ENCODE measurements at places on chromosomes 7 and 10.

- no peak for DNase-seq
Measured at GRCh38 chr10:84311576-84311975, 16.8 kb upstream of the CCSER2 start.

DNA sequence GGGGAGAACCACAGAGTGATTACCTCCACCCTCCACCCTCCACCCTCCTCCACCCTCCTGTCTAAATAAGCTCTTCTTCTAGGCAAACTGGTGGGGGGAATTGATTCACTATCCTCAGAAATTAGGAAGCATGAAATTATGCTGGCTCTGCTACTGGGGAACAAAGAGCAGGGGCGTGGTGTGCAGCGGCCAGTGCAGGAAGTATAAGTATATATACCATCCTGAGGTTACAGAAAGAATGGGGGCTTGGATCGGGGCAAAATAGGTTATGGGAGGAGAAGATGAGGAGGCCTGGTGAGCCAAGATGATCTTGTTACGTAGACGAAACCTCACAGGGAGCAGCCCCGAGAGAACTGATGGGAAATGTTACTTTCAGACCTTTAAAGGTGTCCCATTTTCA lies 49.1 kb downstream of the SYPL1 start:
- DNase-seq, result no peak

DNA sequence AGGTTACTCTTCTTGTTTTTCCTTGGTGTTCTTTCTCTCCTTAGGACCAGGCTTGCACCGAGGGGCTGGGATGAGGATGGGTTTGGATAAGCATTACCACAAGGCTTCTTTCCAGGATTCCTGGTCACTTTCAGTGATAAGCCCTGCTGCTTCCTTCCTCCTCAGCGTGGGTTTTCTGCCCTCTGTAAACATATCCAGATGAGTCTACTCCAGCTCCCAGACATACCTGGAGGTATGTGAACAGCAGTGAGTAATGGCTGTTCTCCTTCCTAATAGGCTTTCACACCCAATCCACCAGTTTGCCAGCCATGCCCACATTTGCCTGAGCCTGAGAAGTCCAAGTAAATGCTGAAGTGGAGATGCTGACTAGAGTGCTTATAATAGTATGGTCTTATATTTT lies 229.8 kb upstream of the YAE1 start:
- no peak for DNase-seq

- DNase-seq, result no peak
Measured at GRCh38 chr7:147411096-147411495, 1179.5 kb upstream of the C7orf33 start.

DNA sequence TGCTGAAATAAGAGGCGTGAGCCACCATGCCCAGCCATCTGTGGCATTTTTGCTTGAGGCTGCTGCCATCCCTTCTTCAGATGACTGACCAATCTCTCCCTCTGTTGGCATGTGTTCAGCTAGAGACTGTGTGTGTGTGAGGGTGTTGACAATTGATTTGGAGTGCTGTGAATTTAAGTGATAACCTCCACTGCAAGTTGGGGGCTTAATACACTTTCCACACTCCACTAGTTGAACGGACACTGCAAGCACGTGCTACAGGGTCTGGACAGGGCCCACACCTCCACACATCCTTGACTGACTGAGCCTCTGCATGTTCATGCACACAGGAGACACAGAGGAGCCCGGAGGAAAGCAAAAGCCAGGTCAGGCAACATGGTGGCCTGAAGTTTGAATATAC lies 51.3 kb downstream of the BRAF start:
- no peak for DNase-seq

DNA sequence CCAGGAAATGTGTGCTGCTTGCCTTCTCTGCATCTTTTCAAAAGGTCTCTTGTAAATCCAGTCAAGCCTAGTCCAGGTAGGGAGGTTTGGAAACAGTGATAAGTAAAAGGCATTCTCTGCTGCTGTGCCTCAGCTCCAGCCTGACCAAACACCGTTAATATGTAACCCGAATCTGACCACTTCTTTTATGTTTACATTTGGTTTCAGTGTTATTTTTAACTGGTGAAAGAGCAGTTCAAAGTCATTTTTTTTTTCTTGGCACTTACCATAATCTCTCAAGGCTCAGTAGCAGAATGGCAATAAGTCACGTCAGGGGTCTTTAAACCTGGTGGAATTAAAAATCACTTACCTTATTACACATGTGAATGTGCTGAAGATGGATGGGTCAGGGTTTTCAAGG lies 216.8 kb downstream of the PTEN start:
- DNase-seq, result no peak

DNA sequence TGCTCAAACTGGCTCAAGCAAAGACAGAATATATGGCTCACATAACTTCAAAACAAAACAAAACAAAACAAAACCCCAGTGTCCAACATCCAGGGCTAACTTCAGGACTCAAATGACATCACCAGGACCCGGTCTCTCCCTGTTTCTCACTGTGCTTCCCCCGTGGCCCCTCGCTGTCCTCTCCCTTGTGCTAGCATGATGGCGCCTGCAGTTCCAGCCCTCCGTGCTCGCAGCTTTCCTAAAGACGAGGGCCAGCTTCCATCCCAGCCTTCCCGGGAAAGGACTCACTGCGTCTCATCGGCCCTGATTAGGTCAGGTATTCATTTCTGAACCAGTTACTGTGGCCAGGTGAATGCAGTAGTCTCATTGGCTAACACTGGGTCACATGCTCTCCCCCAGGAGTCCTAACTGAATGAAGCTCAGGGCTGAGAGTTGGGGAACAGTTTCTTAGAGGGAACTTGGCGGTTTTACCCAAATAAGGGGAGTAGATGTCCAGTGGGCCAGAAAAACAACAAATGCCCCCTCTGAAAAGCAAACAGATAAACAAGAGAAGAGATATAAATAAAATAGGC lies 33.0 kb upstream of the CTBP2 start:
- DNase-seq, result no peak

DNA sequence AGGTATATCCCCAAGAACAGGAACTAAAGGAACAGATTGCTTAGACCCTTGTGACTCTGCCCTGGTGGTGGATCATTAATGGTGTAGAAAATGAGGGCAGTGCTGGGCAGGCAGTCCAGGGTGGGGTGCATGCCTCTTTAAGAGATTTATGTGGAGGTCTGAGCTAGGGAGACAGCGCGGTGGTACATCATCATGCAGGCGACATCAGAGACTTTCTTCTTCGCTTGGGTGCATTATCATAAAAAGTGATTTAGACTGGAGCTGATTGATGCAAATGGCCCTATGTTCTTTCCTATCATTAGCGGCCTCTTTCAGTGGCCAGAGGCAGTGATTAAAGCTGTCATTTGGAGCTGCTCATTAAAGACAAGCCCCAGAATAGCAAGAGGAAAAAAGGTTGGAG lies 519.1 kb upstream of the GALNT17 start:
- DNase-seq, result no peak

GRCh38 chr7:108008827-108009226 lies 5.9 kb upstream of the LAMB1 start:
- DNase-seq, result no peak

DNA sequence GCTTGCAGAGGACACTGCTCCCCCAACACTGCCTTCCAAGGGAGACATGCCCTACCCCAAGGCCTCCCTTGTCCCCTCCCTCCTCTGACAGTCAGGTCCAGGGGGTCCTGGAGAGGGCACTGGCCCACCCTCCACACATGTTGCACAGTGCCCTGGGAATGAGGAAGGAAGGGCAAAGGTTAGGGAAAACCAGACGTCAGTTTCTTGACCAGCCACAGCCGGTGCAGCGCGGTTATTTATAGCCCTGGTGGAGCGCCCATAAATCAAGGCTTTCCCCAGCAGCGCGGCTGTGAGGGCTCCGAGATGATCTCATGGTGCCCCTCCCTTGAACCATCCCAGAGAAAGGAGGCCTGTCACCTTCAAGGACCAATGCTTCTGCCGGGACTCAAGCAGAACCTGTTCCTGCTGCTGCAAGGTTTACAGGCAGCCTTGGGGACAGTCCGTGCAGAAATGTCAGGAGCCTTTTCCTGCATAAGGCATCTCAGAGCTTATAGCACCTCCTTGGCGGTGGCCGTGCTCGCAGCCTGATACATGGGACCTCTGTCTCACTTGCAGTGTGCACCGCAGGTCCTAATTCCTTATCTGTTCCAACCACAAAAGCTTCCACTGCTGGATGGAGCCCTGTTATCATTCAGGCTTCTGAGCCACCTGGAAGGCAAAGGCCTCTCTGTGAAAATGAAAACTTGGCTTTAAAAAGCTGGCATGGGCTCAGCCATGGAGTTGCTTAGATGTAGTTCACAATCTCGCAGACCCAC lies 127.3 kb downstream of the LHPP start:
- DNase-seq, result peak; percentile 53

GRCh38 chr10:36263871-36264270 lies 621.8 kb upstream of the FZD8 start:
- DNase-seq, result no peak

- no peak for DNase-seq
Measured at GRCh38 chr7:16811551-16811950, 6.8 kb upstream of the AGR2 start.

DNA sequence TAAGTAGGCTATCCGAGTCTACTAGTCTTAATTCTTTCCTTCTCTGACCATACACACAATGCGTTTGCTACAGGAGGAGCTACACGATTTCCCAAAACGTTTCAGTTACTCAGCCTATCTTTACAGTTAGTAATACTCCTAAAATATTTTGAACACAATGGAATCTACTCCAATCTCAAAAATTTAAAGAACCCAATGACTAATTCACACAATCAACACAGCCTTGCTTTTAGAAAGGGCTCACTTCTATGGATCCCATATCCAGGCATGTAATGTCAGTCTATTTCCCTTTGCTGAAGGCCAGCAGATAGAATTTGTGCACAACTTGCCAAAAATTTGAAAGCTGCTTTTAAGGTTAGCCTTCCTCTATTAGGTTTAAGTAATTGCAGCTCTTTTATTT lies 107.2 kb downstream of the VPS41 start:
- no peak for DNase-seq

GRCh38 chr10:129525401-129525801 lies 58.4 kb downstream of the MGMT start:
- DNase-seq, result no peak

DNA sequence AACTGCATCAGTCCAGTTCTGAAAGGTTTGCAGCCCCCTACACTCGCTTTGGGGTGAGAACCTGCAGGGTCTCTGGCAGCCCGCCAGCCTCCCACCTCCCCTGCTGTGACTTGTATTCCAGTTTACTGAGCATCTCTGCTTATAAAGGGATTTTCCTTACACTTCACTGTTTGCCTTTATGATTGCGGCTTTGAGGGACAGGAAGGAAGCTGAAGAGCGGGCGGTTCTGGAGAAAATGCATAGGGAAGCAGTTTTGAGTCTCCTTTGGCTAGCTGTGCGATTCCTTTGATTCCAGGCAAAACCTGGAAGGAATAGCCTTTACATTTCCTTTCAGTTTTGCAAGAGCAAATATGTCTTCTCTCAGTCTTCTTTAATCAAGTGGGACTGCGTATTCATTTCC lies 65.0 kb upstream of the TRIM8 start:
- DNase-seq, result no peak

GRCh38 chr7:38542156-38542555 lies 89.0 kb downstream of the AMPH start:
- DNase-seq, result no peak

- no peak for DNase-seq
Measured at GRCh38 chr10:76736815-76737618, 900.6 kb downstream of the KCNMA1 start.

DNA sequence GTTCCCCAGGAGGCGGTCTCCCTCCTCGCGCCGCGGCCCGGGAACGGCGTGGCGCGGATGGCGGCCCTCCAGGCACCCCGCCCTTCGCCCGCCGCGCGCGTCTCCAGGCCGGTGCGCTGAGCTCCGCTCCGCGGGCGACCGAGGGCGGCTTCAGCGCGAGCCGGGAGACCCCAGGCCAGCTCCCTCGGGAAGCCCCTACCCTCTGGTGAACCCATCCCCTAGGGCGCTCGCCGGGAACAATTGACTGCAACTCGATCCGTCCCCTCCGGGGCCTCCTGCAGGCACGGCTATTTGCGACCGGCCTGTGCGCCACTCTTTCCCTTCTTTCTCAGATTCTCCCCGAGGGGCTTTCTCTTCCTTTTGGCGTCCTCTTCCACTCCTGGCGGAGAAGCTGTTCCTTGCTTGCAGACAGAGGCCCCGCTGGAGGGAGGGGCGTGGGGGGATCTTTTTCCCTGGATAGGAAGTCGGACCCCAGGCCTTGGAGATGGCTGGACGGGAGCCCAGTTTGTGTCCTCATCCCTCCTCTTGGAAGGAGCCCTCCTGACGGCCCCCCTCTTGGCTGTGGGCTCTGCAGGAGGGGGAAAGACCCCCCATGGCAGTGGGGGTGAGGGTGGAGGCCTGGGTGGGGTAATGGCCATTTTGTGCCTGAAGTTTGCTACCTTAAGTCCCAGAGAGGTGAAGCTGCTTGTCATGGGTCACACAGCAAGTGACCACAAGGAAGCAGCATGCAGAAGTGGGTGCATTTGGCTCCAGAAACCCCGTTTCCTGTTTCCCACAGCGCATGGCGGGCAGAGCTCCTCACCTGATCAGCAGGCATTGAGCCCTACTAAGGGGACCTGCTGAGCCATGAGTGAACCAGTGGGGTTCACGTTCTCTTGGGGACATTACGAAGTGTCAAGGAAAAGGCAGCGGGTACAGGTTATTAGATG lies 171.2 kb upstream of the TNRC18 start:
- no peak for DNase-seq

DNA sequence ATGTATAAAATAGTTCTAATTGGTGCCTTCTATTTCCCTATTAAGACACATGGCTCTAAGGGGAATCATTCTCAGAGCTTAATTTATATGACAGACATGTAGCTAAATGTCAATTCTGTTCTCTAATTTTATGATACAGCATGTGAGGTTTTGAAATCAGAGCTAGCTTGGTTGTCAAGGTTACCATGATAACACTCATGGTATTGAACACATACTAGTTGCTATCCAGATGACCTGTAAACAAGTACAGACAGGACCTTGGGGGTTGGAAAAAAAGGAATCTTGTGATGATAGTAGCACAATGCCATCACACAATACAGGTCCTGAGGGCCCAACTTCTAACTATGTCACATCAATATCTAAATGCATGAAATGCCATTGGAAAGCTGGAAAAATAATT lies 49.2 kb downstream of the RHOBTB1 start:
- no peak for DNase-seq

GRCh38 chr7:142384493-142384922 lies 126.7 kb upstream of the PRSS58 start:
- DNase-seq, result no peak

- no peak for DNase-seq
Measured at GRCh38 chr7:149325248-149325647, 63.3 kb downstream of the ZNF783 start.

- DNase-seq, result no peak
Measured at GRCh38 chr7:37018954-37019353, 294.7 kb upstream of the AOAH start.

- no peak for DNase-seq
Measured at GRCh38 chr10:48940958-48941357, 1.3 kb upstream of the LRRC18 start.

DNA sequence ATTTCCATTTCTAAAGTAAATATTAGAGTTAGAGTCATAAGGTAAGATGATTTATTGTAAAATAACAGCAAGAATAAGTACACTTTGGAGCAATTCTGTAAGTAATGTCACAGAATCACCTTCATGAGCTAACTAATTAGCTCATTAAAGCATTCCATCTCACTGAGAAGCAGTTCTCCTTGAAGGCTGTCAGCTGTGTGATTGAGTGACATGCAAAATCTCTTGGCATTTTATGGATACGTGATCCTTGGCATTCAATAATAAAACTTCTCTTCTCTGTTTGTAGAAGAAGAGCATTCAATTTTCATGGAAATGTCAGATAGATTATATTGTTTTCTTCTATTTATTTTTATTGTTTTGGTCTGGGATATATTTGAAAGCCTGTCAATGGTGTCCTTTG lies 1389.3 kb downstream of the GATA3 start:
- no peak for DNase-seq
